ENCODE measurements at places on chromosomes 1 and 21. TPM values are rescaled to one million over a fixed set of nuclear protein-coding genes. Genes with fewer than 3 reads are reported as not detected.

GRCh38 chr1:21673277-21673780, 4.2 kb upstream of the RAP1GAP start:
- DNase-seq = peak; percentile 86

- no peak for DNase-seq
These were observed 4.8 kb downstream of the TTLL7 start for GRCh38 chr1:83994111-83994510.

- DNase-seq = no peak
These were observed 2.1 kb downstream of the ERG start for GRCh38 chr21:38496224-38496623.

DNA sequence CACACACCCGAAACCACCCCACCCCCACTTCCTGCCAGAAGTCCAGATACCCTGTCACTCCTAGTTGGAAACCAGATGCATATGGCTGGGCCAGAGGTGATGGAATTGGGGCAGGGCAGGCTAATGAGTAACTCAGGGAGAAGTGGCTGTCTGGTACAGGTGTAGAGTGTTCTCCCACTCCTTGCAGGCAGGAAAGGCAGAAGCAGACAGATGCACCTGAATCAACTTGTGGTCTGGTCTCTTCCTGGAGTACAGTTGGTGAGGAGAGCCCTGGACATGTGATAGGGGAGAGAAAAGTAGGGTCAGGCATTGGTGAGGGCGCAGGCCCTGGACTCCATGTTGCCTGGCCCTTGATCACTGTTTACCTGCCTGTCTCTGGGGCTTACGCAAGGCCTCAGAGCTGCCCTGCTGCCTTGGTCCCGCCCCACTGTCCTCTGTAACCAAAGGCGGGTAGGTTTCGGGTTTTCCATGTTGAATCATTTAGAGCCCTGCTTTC, 2.5 kb downstream of the CGN start:
- DNase-seq = no peak

GRCh38 chr21:20875742-20876141, 122.5 kb upstream of the NCAM2 start:
- no peak for DNase-seq

GRCh38 chr1:174871886-174872285, 127.9 kb upstream of the CACYBP start:
- DNase-seq = no peak

GRCh38 chr1:15151377-15151806, 2.2 kb upstream of the TMEM51 start:
- no peak for DNase-seq

DNA sequence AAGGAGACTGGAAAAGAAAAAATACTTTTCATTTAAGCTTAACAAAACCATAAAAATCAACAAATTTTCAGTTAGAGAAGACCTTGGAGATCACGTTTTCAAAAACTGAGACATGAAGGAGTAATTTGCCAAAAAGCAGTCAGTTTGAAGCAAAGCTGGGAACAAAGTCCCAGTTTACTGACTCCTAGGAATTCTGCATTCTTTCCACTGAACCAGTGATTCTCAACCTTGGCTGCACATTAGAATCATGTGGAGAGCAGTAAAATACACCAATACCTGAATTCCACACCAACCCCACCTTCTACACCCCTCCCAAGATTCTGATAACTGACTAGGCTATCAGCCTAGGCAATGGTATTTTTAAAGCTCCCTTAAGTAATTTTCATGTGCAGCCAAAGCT, 73.5 kb downstream of the PRPF38A start:
- no peak for DNase-seq

DNA sequence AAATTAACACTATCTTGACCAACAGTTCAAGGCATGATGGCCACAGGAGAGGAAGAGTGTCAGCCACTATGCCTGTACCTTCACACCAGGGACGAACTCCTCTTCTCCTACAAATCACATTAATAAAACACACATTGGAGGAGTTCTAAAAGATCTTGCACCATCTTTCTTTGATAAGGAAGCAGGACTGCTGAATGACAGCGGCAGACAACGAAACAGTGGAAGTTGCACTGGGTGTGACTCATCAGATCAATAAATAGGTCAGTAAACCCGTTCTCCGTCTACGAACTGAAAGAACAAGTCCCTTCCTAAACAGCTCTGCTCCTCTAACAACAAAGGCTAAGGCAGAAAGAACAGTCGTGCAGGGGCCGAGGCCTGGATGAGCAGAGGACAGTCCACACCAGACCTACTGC, 23.1 kb downstream of the UBE2G2 start:
- no peak for DNase-seq

- no peak for DNase-seq
These were observed 535.0 kb downstream of the AJAP1 start for GRCh38 chr1:5189384-5189783.

- no peak for DNase-seq
These were observed 132.9 kb downstream of the COQ8A start for GRCh38 chr1:227072991-227073390.

DNA sequence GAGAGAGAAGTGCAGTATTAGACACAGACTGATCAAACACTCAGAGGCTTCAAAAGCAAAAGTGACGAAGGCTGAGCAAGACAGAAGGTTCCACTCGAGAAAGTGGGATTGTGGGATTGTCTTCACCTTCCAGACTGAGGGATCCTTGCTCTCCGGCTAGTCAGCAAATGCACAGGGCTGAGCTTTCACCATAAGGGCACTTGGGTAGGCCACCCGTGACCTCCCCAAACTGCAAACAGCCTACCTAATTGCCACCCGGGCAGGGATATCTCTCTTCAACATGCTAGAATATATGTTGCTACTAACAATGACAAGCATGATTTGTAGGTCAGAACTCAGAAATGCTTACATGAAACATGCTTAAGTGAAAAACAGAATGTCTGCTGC, 35.3 kb upstream of the RIPK4 start:
- DNase-seq = no peak

GRCh38 chr1:164723296-164723798, 164.4 kb downstream of the PBX1 start:
- peak; percentile 57 for DNase-seq

- no peak for DNase-seq
These were observed 57.4 kb downstream of the MEGF6 start for GRCh38 chr1:3553940-3554223.

DNA sequence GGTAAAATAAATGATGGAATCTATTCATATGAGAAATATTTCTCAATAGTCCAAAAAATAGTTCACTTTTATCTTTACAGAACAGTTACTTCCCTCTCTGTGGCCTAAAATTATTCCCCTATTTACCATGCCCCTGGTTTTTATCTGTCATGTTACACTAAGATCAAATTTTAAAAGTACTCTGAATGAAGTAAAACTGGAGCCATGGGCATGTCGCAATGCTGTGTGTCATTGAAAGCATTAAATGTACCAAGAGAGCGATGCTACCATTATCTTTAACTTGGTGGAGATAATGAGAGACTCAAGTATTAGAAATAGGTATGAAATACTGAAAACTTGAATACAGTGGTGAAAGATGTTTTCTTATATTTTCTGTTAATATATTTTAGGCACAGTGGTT, 146.2 kb downstream of the KCNT2 start:
- DNase-seq = no peak

GRCh38 chr1:182172699-182173098, 111.2 kb upstream of the ZNF648 start:
- no peak for DNase-seq

- no peak for DNase-seq
These were observed 41.7 kb downstream of the AZIN2 start for GRCh38 chr1:33122483-33123178.

- no peak for DNase-seq
These were observed 144.1 kb downstream of the CDC42BPA start for GRCh38 chr1:227174164-227174563.

GRCh38 chr1:215986401-215986800, 419.3 kb downstream of the KCTD3 start:
- no peak for DNase-seq

- DNase-seq = no peak
These were observed 32.9 kb downstream of the TENT5C start for GRCh38 chr1:117638759-117639158.

The GBP1 gene
- 10.3 TPM for total RNA-seq

The OR14K1 gene
- not detected for total RNA-seq

The CD48 gene
- 0.96 TPM for total RNA-seq

The CASQ2 gene
- total RNA-seq = 753 TPM

The NGF gene
- 3.3 TPM for total RNA-seq

The PRDM15 gene
- total RNA-seq = 6.0 TPM

The OLIG1 gene
- total RNA-seq = not detected

The IL12RB2 gene
- 0.23 TPM for total RNA-seq

The VWA1 gene
- 25.1 TPM for total RNA-seq

The TNFRSF1B gene
- total RNA-seq = 17.9 TPM

The THEMIS2 gene
- total RNA-seq = 9.4 TPM
